AG09309 (cell line): ENCODE measurements at places on chromosomes 4 and X.

DNA sequence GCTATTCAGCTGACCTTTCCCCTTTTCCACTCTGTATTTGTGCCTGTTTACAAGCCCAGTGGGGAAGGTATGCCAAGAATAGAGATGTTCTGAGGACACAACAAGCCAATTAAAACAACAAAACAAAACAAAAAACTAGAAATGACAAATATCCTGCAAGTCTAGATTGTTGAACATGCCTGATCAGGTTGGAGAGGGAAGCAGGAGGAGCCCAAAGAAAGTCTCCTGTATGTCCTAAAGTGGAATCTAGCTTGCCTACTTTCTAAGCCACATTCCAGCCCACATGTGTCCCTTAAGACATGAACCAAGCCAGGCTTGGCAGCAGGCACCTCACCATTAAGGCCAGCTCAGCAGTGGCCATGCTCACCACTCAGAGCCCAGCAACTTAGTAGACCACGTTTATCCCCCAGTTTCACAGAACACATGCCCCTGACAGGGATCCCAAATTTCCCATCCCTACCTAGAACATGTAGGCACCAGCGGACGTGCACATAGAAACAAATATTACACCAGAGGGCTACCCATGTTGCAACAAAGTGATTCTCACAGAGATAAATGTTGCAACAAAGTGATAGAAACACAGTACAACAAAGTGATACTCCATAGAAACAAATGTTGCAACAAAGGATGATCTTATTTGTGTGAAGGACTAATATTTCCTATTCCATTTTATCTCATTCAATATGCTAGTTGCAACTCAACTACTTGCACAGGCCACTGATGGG lies 48.3 kb downstream of the CD99L2 start:
- DNase-seq = no peak

GRCh38 chr4:101199507-101200285 lies 147.6 kb downstream of the PPP3CA start:
- peak; percentile 14 for DNase-seq

GRCh38 chr4:60805500-60806313 lies 394.4 kb upstream of the ADGRL3 start:
- no peak for DNase-seq

GRCh38 chr4:123976285-123976684 lies 579.7 kb downstream of the SPRY1 start:
- DNase-seq = no peak

DNA sequence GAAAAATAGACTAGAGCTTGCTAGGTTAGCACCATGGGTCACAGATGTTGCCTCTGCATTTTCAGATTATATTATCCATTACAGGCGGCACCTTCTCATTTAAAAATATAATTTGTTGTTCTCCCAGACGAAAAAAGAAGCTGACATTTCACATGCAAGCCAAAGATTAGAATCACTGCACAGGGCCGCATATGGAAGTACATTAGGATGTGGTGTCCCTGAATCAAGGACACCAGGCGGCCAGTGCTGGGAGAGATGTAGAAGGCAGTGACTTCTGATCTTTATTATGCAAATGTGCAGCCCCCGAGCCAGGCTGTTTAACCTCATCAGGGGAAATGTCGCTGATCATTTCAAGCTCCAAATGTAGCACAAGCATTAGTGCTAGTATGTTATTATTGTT lies 22.8 kb downstream of the REELD1 start:
- no peak for DNase-seq

- peak; percentile 16 for DNase-seq
Observed at GRCh38 chr4:25065932-25066590, 35.3 kb upstream of the LGI2 start.

DNA sequence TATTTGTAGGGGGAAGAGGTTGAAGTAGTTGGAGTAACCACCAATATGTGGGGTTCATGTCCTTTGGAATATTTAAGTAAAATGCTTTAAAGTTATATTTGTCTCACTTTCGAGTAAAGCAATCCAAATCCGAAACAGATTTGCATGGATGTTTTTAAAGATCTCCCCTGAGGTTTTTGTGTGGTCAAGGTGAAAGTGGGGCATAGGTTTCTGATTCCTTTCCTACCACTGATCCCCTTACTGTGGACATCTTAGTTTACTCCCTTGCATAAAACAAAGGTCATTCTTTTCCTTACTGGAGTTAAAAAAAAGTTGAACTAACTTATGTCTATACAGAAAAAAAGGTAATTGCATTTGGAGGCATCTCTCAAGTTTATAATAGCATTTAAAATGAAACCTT lies 71.9 kb upstream of the PHOX2B start:
- DNase-seq = no peak

DNA sequence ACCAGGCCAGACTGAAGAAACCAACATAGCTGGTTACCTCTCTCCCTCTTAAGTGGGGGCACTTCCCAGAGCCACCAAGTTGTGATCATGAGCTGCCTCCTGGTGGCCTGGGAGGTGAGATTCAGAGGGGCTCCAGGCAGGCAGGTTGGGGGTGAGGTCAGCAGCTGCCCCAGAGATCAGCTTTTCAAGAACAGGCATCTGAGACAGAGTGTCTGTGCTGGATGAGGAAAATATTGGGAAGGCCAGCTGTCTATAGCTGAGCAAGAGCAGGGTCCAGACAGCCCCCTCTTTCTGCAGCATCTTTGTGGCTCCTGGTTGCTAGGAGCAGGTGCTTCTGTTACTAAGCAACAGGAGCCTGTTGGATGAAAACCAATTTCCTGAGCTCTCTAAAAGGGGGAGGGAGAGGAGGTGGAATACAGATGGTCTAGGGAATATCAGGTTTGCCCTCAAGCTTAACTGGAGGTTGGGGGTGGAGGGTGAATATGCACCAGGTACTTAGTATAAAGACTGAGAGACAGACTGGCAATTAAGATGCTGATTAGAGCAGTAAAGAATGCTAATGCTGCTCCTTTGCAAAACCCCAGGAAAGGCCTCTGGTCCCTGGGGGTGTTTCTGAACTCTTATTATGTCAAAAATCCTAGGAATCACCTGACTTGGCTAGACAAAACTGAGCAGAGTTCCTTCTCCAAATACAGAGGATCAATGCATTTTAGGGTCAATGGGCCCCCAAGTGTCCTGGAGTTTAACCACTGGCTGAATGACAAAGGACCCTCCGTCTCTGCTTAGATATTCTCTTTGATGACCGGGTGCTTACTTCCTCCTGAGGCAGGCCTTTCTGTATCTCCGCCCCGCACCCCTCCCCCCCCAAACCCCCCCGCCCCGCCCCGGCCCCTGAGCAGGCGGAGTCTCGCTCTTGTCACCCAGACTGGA lies 21.4 kb downstream of the ZCCHC13 start:
- no peak for DNase-seq

- DNase-seq = no peak
Observed at GRCh38 chr4:7073526-7074390, 5.9 kb upstream of the GRPEL1 start.

DNA sequence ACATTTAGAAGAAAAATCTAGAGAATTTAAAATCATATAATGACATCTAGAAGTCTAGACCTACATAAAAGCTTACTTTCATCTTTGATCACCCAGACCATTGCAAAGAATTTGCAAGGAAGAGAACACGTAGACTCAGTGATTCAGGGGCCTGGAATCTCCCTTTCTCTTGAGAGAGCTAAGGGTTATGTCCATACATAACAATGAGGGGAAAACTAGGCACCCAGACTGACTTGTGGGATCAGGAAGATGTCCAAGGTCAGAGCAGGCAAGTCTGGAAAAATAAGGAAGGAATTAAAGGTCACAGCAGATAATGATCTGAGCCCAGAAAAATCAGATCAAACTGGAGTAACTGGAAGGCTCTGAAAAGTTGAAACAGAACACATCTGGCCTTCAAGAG lies 198.4 kb upstream of the SFRP2 start:
- no peak for DNase-seq

DNA sequence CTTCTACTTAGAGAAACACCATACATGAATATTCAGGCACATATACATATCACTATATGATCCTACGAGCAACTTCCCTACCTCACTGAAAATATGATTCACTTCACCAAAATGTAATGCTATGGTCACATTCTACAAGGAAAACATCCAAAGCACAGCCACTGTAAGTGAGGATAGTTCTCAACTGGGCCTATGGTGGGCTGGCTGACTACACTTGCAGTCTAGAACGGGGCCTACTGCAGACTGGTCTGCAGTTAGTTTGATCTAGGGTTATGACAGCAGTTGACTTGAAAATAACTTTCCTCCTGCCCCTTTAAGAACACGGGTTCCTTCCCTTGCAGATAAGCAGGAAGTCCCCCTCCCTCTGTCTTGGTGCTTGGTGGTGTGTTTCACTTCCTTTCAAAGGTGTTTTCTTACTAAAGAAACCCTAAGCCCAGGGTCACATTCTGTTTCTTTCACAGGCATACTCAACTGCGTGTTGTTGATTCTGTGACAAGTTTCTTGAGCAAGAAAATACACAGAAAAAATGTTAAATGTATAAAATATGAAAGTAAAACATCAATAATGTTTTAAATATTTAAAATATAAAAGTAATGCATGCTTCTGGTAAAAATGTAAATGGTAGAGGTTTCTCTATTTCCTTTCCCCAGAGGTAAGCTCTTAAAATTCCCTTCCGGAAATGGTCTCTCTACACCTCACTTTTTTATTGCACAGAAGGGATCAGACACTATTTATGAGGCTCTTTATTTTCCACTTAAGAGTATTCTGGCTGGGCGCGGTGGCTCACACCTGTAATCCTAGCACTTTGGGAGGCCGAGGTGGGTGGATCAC lies 18.0 kb upstream of the TMSB4X start:
- DNase-seq = no peak

GRCh38 chr4:120773641-120774040 lies 148.9 kb downstream of the PRDM5 start:
- DNase-seq = no peak

GRCh38 chr4:75527482-75527881 lies 13.2 kb downstream of the THAP6 start:
- no peak for DNase-seq

DNA sequence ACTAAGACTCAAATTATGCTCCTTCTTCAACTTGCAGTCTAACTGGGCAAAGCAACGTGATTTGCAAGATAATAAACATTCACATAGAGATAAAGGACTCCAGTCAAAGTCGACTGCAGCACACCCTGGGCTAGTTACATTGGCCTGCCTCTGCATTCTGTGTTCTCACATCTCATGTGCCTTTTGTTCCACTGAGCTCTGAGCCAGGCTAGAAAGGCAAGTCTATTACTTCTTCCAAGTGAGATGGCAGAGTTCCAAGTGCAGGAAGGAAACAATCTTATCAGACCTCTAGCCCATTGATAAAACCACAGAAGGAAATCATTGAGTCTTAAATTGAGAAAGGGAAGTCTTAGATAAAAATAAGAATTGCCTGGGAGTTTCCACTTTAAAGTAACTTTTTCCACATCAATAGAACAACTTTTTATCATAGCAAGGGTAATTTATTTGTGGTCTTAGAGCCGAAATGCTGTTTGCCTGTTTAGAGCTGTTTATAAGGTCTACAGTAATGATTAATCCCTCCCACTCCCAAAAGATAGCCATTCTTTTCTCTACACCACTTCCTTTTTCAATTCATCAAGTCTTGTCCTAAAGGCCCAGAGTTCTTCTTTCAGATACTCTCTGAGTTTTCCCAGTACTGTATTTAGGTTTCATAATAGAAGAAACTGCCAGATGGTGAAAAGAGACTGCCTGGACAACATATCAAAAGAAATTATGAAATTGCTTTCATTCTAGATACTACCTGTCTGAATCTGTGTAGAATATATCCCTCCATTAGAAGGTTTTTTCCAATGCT lies 200.2 kb downstream of the GUCY2F start:
- no peak for DNase-seq

DNA sequence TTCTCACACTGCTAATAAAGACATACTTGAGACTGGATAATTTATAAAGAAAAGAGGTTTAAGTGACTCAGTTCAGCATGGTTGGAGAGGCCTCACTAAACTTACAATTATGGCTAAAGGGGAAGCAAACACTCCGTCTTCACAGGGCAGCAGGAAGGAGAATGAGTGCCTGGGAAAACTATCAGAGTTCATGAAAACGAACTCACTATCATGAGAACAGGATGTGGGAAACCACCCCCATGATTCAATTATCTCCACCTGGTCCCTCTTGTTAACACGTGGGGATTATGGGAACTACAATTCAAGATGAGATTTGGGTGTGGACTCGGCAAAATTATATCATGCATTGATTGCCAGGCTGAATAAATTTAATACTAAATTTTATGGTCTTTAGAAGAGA lies 592.7 kb downstream of the GRXCR1 start:
- no peak for DNase-seq

GRCh38 chrX:40303256-40304077 lies 205.7 kb upstream of the BCOR start:
- no peak for DNase-seq

GRCh38 chr4:127642169-127642568 lies 9.4 kb downstream of the INTU start:
- DNase-seq = no peak

GRCh38 chrX:9659571-9660195 lies 106.0 kb downstream of the GPR143 start:
- DNase-seq = no peak

GRCh38 chr4:76485450-76485849 lies 50.4 kb downstream of the SHROOM3 start:
- no peak for DNase-seq

GRCh38 chrX:110159235-110159634 lies 156.3 kb downstream of the TMEM164 start:
- DNase-seq = no peak

DNA sequence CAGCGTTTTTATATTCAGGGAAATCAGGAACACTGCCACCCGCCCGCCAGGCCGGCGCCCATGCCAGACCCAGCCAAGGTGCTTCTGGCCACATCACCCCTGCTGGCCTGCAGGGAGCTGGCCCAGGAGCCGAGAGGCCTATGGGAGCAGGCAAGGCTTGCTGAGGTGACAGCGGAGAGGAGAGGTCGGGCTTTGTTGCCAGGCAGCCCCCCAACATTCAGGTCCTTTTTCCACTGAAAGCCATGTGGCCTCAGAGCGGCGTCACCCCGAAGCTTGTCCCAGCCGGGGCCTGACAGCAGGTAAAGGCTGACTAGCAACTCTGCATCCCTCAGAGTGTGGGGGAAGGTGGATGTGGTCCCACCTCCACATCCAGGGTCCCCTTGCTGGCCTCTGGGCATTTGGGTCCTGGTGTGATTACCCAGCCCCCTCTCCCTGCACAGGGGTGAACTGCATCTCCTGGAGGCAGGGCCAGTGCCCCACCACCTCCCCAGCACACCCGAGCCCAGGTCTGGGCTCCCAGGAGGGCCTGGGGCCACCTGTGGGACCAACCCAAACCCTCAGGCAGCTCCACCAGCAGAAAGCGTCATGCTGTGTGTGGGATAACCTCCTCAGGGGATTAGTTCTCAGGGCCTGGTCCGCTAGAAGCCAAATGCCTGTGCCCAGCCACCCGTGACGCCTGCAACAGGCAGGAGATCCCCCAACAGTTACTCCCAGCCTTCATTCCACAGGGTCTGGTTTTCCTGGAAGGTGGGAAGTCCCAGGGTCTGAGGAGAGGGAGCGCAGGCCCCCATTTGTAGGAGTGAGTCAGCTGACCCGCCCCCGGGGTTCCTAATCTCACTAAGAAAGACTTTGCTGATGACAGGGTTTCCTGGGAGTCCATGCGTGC lies at the start of gene PDE6B:
Gene PDE6B (plus strand): TSS at position 869 of the 886 bp plus-strand sequence. CDS start 54 bp downstream, outside the sequence.
- DNase-seq = no peak

DNA sequence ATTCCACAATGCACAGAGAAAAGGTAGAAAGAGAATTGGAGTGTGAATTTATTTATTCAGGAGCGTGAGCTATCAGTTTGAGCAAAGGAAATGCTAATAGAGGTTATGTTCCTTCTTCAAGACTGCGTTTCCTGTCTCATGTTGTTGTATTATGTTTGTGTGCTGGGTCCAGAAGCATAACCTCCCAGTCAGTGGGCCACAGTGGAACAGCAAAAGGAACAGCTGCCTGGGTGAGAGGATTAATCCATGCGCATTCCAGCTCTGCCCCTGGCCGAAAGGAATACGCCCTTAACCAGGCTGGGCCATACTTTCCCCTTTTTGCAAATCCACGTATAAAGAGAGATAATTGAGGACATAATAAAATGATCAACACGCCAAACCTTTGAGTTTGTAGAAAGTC lies 32.4 kb upstream of the ARX start:
- DNase-seq = no peak
